Stimulated activated CD4-positive, alpha-beta T cell treated with anti-CD3 and anti-CD28 coated beads, Interleukin-15, amount 100 ng/mL, for 48 hours (primary cell): ENCODE measurements at places on chromosomes 13 and 19.

- no peak for DNase-seq
These were observed 729.0 kb downstream of the PCDH9 start for GRCh38 chr13:66501181-66501580.

- DNase-seq = no peak
These were observed 63.4 kb upstream of the MED4 start for GRCh38 chr13:48158290-48158689.

DNA sequence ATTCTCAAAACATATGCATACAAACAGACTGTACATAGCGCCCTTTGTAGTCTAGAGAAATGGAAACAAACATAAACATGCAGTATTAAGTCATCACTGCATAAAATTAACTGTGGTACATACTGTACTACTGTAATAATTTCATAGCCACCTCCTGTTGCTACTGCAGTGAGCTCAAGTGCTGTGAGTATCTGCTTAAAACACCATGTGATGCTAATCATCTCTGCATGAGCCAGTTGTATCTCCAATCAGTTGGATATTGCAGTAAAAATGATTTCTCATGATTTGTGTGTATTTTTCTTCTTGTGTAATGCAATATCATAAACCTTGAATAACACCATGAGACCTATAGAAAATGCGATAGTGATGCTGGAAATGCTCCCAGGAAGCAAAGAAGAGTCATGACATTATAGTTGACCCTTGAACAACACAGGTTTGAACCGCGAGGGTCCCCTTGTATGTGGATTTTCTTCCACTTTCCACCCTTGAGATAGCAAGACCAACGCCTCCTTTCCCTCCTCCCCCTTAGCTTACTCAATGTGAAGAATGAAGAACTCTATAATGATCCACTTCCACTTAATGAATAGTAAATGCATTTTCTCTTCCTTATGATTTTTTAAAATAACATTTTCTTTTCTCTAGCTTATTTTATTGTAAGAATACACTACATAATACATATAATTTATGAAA, 4.1 kb downstream of the TNFSF13B start:
- DNase-seq = no peak

DNA sequence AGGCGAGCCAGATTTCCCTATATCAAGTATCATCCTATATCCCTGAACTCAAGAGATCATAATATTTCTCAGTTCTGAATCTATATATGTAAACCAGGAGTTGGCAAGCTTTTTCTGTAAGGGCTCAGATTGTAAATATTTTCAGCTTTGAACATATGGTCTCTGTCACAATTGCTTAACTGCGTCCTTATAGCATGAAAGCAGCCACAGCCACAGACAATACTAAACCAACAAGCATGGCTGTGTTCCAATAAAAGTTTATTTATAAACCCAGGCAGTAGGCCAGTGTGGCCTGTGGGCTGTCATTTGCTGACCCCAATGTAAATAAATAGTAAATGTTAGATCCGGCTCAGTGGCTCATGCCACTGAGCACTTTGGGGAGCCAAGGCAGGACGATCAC, 12.2 kb upstream of the MYH14 start:
- no peak for DNase-seq

DNA sequence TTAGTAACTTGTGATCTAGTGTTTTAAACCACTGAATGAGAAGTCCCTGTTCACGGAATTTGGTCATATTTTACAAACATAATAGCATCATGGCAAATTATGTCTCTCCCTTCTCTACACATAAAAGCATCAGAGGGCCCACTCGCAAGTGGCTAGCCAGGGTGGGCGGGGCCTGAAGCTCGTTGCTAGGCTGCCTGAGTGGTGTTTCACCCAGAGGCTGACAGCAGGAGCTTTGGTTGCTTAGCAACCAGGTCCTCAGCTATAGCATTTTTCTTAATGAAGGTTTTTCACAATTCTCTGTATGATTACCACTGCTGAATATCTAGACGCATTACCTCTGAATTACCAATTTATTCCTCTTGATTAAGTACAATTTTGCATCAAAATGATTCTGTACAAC, 126.5 kb downstream of the NALCN start:
- no peak for DNase-seq

DNA sequence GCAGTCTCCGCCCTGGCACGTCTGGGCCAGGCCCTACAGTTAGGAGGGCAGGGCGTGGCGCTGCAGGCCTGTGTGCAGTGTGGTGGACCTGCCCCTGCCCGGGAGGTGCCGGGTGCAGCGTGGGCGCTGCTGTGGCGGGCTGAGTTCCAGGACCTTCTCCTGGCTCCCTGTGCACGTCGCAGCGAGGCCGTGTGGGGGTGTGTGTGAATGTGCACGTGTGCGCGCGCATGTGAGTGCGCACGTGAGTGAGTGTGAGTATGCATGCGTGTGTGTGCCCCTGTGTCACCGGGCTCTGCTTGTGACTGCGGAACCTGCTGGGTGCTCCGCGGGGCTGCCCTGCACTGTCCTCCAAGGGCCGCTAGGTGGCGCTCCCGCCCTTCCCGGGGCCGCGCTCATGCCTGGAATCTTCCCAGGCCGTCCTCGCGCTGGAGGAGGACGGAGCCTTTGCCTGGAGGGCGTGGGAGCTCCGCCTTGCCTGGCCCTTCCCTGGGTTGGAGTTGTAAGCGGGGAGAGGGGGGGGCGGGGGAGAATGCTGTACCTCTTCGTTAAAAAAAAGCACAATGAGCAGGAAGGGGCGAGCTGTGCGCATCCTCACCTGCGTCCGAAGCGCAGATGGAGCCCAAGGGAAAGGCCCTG, 79.3 kb downstream of the KDM4B start:
- peak; percentile 27 for DNase-seq

DNA sequence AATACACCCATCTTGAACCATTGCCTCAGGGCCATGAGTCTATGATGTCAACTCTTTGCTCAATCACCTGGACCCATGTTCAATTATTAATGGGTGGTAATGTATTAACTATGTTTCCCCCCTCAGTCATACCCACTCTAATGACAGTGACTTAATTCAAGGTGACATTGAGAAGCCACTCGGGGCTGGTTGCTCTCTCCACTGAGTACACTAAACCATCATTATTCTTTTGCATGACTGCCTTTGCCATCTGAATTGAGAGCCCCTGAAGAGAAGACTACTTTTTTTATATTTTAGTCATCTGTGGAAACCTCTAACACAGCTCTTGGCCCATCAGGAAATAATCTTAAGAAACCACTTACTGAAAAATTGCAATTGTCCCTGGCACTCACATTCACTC, 139.2 kb upstream of the SOX21 start:
- no peak for DNase-seq

DNA sequence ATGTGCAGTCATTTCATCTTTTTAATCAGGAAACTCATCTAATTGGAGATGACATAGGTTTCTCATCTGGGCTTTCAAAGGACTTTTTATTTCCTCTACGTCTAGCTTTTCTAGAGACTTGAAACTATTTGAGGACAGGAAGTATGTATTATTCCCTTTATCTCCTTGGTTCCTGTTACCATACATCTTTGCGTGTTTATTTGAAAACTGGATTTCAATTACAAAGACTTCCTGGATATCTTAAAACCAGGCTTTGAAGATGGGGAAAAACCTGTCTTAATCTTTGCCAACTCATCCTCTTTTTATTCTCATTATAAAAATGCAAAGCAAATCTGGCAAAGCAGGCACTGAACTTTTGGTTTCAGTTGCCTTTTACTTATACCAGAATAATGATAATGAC, 130.5 kb downstream of the LMO7 start:
- no peak for DNase-seq

DNA sequence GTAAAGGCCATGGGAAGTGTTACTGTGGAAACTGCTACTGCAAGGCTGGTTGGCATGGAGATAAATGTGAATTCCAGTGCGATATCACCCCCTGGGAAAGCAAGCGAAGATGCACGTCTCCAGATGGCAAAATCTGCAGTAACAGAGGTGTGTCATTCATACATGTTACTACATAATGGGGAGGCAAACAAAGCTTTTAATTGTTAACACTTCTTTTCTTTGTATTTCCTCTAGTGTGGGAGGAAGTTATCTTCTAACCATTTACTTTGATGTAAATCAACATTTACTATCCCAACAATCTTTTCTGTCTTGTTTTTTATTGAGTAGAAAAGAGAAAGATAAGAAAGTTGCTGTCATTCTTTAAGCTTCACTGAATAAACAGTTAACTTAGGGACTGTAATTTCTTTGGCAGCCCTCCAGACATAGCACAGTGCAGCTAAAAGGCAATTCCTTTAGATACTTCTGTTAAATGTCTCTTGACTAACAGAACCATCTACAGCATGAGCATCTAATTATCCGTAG, 126.9 kb downstream of the ITGBL1 start:
- no peak for DNase-seq

DNA sequence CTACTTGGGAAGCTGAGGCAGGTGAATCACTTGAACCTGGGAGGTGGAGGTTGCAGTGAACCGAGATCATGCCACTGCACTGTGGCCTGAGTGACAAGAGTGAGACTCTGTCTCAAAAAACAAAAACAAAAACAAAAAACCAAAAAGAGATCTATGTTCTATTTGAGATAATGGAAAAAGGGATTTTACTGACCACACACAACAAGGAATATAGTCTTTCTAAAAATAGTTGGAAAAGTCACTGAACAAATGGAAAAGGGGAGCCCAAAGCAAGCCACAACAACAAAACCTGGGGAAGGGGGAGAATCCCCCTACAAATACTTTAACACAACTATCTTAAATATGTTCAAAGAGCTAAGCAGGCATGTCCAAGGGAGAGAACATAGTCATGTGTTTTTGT, 37.3 kb downstream of the ZNF558 start:
- DNase-seq = no peak

DNA sequence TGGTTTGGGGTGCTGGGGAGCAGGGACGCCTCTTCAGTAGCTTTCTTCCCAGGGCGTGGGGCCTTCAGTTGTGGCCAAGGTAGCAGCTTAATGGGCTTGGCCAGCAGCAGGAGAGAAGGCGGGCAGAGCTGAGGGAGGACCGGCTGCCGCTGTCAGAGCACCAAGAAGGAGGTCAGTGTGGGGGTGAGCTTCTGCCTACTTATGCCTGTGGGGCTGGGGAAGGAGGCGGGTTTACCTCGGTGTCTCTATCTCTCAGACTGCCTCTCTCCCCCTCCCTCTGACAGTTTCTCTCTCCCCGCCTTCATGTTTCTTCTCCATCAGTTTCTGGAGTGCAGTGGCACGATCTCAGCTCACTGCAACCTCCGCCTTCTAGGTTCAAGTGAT, at the start of gene CAPN12:
Gene CAPN12 (minus strand): TSS at position 177 of the 384 bp plus-strand sequence. CDS start 309 bp downstream, outside the sequence.
- DNase-seq = no peak

GRCh38 chr13:107881362-107881761, 334.0 kb downstream of the LIG4 start:
- no peak for DNase-seq

- DNase-seq = no peak
These were observed 28.9 kb upstream of the USP12 start for GRCh38 chr13:27200413-27201070.

DNA sequence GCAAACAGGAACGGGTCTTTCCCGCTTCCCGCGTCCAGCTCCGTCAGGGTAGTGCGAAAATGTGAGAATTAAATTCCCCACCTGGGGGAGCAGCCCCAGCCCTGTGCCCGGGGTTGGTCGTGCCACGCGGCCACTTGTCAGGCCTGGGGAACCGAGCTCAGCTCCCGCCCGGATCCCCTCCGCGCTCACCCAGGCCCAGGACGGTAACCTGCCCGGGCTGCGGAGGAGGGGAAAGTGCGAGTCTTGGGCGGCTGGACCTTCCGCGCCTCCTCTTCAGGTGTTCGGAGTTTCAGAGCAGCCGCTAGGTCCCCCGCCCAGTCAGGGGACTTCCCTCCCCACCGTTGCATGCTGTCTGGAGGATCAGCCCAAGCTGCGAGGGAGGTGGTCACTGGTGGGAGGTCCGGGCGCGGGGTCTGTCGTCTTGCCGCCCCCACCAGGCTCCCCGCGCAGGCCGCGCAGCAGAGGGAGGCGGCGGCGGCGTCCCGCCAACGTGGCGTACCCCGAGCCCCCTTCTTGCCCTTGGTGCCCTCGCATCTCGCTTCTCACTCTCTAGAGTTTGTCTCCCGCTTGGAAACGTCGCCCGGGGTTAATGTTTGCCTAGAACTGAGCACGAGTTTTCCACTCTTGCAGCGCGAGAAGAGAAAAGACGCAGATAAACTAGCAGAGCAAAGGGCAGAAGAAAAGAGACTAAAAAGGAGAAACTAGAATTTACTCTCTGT, 8.1 kb downstream of the URAD start:
- no peak for DNase-seq

- no peak for DNase-seq
These were observed 110.6 kb upstream of the MIR17HG start for GRCh38 chr13:91236921-91237320.

- no peak for DNase-seq
These were observed 1773.8 kb downstream of the PCDH9 start for GRCh38 chr13:65456150-65456912.

GRCh38 chr13:37303606-37304005, 198.1 kb upstream of the CSNK1A1L start:
- no peak for DNase-seq

DNA sequence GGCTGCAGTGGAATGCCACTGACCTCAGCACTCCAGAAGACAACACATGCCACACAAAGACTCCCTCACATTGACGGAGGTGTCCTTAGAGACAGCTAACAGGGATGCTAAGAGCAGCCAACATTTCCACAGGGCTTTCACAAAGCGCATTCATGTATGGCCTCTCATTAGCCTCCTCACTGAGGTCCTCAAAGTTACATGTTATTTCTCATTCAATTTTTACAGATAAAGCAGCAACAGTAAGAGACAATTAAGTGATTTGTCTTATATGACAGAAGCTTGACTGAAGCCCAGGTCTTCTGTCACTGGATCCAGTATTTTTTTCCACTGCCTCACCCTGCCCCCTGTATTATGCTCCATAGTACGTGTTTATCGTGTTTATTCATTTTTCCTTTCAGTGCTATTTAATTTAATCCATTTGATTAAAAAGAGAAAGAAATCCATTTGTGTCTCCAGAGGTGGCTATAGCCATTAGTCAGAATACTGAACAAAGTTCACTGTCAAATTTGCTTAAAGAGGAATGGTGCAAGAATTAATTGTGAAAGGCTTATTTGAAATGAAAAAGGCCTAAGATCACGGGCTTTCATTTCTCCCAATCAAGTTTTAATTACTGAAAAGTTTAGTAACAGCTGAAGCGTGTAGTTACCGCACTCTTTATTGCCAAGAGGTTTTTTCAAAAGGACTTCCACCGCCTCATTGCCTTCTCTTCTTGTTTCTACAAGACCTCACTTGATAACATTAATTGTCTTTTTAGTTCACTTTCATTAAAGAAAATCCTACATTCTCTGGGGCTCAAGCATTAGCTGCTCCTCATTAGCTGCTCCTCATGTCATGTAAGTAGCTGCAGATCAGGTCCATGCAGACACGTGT, 115.0 kb downstream of the COG6 start:
- no peak for DNase-seq

DNA sequence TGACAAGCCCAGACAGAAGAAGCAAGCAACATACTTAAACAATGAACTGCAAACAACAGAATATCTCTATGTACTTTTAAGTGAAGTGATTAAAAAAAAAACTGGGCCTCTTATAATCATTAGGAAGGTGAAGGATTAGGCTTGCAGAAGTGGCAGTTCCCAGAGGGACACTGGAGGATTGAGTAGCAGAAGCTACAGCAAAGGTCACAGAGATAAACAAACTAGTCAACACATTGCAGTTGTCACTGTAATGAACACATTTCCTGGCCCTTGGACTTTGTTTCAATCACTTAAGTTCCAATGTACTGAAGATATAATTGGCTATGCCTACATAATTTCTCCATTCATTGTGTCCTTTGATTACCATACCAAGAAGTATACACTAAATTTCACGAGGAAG, 1498.8 kb downstream of the SLITRK5 start:
- no peak for DNase-seq

- DNase-seq = no peak
These were observed 353.8 kb downstream of the DNAJC15 start for GRCh38 chr13:43377149-43377548.
